Activated T-helper 1 cell treated with anti-CD3 and anti-CD28 coated beads, Interleukin-2, amount 50 U/mL, for 16 hours (primary cell): ENCODE measurements at places on chromosomes 7 and 10.

DNA sequence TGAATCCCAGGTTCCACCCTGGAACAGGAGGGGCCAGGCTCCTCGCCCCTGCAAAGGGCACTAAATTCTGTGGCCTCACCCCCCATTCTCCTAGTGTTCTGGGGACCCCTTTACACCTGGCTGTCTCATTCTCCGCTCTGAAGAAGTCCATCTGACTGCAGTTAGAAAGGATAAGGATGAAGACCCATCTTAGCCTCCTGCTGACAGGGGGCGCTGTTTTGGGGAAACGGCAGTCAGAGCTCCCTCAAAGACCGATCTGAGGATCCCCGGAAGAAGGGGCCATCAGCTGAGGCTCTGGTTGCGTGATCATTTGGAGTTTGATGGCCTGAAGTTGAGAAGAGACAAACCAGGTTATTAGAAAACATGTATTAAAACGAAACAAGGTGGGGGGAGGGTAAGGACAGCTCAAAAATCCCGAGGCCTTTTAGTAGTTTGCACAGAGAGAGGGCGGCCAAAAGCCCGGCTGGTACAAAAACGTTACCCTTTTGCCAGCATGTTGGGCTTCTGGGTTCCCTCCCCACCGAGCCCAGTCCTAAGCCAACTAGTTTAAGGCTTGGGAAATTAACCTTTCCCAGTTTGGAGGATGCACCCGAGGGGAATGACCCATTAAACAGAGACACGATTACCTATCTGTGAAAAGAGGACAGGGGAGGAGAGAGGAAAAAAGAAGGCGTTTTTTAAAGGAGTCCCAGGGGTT is 102.8 kb downstream of the CHN2 start:
- DNase-seq = no peak

GRCh38 chr10:10644676-10645385 is 372.8 kb upstream of the CELF2 start:
- DNase-seq = no peak

DNA sequence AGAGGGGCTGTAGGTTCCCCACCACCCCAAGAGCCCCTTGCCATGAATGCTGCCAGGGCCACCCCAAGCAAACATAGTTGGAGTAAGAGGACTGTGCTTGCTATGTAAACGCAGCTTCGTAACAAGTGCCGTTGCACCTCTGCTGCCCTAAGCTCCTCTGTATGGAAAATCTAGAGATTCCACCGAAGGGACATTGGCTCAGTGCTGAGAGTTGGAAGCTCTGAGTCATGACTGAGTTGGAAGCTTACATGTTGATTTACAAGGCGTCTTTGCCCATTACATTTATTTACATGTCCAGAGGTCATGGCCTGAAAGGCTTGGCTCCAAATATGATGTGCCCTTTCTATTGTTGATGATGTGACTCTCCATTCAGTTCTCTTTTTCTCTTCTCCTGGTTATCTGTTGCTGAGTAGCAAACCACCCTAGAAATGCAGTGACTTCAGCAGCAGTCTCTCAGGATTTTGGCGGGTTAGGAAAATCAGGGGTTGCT is 233.1 kb upstream of the TCF7L2 start:
- no peak for DNase-seq

DNA sequence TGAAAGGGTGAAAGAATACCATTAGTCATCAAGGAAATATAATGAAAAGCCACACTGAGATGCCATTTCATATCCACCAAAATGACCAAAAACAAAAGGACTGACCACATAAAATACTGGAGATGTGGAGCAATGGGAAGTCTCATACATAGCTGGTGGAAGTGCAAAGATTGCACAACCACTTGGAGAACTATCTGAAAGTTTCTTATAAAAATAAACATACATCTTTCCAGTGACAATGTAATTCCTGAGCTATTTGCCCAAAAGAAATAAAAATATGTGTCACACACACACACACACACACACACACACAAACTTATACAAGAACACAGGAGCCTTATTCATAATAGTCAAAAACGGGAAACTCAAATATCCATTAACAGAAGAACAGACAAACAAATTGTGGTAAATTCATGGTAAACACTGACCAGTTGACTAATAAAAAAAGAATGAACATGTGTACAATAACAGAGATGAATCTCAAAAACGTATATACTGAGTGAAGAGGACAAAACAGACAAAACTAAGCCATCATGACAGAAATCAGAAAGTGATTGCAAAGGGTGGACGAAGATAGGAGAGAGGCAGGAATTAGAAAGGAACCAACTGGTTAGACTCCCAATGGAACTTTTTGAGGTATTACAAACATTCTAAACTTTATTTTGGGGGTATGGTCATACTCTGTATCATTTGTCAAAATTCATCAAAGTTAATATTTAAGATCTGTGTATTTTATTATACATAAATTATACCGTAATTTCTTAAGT is 21.5 kb downstream of the WASL start:
- no peak for DNase-seq

DNA sequence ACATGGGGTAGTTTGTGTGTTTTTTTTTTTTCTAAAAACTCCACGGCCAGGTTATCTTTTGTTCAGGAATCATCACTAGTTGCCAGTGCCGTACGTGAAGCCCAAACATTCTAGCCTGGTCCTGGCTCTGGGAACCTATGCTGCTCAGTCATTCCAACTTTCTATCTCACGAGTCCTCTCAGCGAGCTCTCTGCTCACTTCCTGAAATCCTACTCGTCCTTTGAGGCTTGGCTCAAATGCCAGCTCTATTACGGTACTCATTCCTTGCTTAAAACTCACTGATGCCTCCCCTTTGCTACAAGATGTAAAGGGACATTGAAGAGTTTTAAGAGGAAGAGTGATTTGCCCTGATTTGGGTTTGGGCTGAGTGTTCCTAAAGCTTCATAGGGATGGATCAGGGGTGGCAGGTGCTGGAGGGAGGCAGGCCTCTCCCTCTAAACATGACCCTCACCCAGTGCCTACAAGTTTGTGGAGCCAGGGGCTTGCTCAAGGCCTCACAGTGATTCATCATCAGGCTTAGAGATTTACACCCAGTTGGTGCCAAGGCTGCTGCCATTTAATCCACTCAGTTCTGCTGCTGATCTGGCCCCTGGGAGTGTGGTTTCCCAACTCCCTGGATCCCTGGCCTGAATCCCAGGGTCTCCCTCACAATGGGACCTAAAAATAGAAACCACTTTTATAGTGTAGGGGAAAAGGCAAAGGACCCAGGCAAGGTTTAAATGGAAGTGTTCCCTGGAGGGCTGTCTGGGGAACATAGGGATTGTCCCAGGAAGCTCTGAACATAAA is 46.1 kb upstream of the R3HCC1L start:
- no peak for DNase-seq

DNA sequence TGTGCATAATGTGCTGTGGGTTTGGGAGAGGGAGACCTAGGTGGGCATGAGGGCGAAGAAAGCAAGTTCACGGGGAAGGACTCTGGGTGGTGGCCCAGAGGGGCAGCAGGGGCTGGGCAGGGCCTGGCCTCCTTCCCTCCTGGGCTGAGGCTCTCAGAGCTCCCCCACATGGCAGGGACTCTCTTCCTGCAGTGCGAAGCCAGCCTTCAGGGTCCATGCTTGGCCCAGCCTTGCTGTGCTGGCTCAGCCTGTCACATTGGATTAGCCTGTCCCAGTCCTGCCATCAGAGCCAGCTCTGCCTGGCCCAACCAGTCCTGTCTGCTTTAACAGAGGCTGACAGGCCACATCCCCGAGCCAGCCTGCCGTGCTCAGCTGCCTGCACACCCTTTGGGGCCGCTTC is 20.4 kb upstream of the ZNF488 start:
- no peak for DNase-seq

GRCh38 chr7:132232406-132232805 is 343.9 kb downstream of the PLXNA4 start:
- DNase-seq = no peak

DNA sequence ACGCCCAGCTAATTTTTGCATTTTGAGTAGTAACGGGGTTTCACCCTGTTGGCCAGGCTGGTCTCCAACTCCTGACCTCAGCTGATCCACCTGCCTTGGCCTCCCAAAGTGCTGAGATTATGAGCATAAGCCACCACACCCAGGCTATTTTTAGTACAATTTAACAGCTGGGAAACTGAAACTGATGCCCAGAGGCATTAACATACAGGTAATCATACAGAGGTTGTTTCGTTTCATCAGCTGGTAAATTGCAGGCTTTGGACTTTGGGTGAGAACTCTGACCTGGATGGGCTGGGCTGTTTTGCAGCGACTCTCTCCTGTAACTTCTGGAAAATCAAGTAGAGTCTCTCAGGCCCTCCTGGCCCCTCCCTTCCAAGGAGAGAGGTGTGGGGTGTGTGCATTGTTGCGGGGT is 6.2 kb upstream of the ACHE start:
- no peak for DNase-seq

GRCh38 chr7:28152594-28152993 is 28.0 kb downstream of the JAZF1 start:
- DNase-seq = no peak

DNA sequence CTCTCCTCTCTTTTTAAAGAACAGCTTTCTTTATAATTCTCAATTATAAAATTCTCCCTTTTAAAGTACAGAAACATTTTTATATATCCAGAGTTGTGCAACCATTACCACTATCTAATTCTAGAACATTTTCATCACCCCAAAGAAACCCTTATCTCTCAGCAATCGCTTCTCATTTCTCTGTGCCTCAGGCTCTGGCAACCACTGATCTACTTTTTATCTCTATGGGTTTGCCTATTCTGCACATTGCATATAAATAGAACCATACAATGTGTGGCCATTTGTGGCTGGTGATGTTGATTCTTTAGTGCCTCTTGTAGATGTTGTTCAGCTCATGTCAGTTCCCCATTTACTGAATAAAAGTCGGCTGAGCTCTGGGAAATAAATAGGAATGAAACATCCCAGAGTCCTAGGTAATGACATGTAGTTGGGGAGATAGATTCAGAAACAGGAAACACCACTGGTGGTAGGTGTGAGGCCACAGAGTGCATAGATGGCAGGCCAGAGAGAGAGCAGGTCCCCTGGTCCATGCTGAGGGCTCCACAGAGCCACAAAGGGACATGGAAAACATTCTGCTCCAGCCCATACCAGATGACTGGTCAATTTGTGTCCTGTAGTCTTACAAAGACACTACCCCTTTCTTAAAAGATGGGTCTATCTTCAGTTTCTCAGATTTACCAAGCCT is 126.5 kb downstream of the PLPP4 start:
- DNase-seq = no peak

DNA sequence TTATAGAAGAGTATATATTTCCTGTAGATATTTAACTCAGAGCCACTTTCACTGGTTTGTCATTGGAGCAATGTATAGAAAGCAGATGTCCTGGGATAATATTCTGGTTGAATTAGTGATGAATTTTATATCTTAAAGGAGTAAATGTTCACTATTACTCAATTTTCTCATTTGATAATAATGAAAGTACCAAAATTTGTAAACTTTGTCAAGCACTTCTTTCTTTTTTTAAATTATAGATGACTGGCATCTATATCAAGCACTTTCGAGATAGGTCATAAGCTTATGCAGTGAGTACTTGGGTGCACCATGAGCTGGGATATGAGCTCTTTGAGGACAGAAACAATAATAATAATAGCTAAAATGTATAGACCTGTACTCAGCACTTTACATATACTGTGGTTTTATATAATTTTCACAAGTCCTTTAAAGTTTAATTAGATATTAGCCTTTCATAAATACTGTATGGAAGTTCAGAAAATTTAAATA is 11.3 kb downstream of the RSBN1L start:
- no peak for DNase-seq

DNA sequence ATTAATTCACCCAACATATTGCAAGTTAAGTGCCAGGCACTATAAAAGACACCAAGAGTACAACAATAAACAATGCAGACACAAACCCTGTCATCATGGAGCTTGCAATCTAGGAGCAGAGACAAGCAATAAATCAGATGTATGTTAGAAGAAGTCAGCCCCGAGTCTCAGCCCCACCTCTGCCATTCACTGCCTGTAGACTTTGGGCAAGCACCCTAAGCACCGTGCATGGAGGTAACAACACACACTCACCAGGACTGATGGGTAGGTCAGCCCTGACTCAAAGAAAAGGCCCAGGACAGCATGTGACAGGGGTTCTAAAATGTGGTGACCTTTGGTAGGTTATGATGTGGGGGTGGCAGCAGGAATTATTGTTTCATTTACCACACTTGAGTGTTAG is 49.3 kb upstream of the PLEKHA1 start:
- DNase-seq = no peak

- no peak for DNase-seq
Observed at GRCh38 chr7:114432061-114432460, 17.4 kb downstream of the FOXP2 start.

GRCh38 chr7:132568962-132569361 is 7.3 kb downstream of the PLXNA4 start:
- DNase-seq = no peak

GRCh38 chr10:110017052-110017451 is 9.3 kb downstream of the ADD3 start:
- DNase-seq = no peak

DNA sequence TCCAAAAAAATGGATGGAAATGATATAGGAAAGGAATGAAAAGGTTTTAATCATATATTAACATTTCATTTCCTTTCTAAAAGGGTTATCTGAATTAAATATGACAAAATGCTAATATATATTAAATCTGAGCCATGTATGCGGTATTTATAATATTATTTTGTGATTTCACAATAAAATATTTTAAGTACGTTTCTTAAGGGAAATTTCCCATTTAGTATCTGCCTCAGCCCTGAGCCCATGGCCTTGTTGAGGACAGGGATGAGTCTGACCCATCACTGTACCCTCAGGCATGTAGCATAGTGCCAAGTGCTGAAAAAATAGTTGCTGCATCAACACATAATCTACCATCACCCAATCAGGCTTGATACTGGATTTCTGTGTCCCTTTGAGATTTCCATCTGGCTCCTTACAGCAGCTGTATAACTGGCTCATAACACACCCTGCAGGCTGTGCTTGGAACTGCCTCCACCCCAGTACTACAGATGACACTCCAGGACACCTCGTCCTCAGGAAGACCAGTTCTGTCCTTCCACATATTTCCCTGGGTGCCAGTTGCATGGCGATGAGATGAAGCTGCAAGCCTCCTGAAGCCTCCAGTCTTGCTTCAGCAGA is 59.4 kb upstream of the ASAH2 start:
- DNase-seq = no peak

- no peak for DNase-seq
Observed at GRCh38 chr7:87151002-87151728, 1.1 kb upstream of the DMTF1 start.

DNA sequence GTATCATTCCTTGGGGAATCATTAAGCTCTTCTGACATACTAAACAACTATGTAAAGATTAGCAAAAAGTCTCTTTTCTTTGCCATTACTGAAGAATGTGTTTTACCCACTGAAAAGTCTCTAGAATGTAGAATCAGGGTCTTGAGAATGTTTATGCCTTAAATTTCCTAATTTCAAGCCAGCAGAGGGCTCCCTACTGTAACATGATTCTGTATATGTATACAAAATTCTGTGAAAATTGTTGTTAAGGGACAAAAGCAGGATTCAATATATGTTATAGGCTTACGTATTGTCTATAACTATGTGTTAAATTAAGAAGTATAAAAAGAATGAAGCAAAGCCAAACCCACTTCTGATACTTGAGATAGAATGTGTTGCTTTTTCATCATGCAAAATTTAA is 296.9 kb upstream of the DGKB start:
- DNase-seq = no peak

- DNase-seq = no peak
Observed at GRCh38 chr10:125961743-125962142, 65.4 kb downstream of the FANK1 start.

GRCh38 chr7:84399661-84400060 is 205.1 kb upstream of the SEMA3A start:
- no peak for DNase-seq

- no peak for DNase-seq
Observed at GRCh38 chr7:108418946-108419345, 37.3 kb downstream of the NRCAM start.
